Mesendoderm (in vitro differentiated cells): ENCODE measurements at places on chromosomes 12 and 14.

- DNase-seq, result no peak
These were observed 151.0 kb downstream of the SRGAP1 start for GRCh38 chr12:63995512-63995911.

GRCh38 chr14:64801800-64802199 lies 77.9 kb downstream of the SPTB start:
- peak; percentile 67 for DNase-seq

GRCh38 chr12:7571257-7571656 lies 67.7 kb upstream of the CD163 start:
- DNase-seq, result no peak

- DNase-seq, result peak; percentile 81
These were observed 154.5 kb downstream of the PHLDA1 start for GRCh38 chr12:75876832-75877762.

GRCh38 chr14:49033131-49033530 lies 553.0 kb downstream of the RPS29 start:
- peak; percentile 13 for DNase-seq

DNA sequence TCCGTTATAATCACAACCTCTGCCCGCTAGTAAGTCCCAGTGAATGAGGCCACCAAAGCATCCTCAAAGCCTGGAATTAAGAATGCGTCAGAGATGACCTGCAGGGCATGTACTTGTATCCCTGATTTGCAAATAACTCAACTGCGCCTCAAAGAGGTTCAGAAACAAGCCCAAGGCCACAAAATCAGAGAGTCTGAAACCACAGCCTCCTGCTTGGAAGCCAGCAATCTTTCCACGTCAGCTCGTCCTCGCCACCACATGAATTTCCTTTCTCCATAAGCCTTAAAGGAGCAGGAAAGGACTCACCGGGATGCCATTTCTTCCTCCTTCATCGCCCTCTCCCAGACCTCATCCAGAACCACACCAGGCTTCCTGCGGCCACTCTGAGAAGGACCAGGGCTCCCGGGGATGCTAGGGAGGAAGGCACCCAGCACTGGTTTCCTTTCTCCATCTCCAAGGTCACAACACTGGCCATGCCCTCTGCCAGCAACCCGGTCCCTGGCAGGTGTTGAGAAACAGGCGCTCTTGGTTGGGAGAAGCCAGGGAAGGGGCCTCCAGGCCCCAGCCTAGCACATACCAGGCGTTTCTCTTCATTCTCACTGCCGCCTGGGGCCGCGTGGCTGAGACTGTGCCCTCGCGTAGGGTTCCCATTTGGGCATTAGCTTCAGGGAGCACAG lies 191.2 kb upstream of the DIO3 start:
- DNase-seq, result no peak

GRCh38 chr14:63848890-63849289 lies 3.9 kb upstream of the SYNE2 start:
- no peak for DNase-seq

DNA sequence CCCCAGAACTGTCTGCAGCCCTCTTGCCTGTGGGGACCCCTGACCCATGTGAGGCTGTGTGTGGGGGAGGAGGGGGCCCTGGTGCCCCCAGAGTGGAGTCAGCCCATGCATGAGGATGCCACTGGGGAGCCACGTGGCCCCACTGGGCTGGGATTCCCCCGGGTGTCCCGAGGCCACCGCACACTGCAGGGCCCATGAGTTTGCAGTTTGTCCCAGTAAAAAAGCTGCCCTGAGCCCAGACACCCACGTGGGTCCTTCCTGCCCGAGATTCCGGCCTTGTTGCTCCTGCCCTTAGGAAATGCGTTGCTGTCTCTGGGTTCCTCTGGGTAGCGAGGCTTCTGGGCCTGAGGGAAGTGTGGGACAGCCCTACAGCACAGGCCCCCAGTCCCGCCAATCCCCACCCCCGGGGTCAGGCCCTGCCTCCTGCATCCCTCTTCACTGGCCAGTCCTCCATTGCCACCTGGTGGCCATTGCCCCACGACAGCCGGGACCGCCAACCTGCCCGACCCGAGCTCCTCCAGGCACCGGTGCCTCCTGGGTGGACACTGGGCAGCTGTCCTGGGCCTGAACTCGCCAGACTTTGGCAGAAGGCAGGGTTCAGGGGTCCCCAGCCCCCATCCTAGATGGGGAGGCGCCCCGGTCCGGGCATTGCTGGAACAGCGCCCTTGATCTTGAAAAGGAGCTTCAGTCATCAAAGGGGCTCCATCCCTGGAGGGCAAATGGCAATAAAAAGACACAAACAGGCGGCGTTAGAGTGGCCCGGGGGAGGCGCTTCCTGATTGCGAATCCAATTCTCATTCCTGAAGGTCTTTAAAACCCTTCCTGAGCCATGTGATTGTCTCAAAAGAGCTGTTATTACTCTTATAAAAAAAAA lies 15.6 kb upstream of the C14orf180 start:
- DNase-seq, result peak; percentile 88

- DNase-seq, result no peak
These were observed 540 bp downstream of the PAX9 start for GRCh38 chr14:36662258-36662542.

DNA sequence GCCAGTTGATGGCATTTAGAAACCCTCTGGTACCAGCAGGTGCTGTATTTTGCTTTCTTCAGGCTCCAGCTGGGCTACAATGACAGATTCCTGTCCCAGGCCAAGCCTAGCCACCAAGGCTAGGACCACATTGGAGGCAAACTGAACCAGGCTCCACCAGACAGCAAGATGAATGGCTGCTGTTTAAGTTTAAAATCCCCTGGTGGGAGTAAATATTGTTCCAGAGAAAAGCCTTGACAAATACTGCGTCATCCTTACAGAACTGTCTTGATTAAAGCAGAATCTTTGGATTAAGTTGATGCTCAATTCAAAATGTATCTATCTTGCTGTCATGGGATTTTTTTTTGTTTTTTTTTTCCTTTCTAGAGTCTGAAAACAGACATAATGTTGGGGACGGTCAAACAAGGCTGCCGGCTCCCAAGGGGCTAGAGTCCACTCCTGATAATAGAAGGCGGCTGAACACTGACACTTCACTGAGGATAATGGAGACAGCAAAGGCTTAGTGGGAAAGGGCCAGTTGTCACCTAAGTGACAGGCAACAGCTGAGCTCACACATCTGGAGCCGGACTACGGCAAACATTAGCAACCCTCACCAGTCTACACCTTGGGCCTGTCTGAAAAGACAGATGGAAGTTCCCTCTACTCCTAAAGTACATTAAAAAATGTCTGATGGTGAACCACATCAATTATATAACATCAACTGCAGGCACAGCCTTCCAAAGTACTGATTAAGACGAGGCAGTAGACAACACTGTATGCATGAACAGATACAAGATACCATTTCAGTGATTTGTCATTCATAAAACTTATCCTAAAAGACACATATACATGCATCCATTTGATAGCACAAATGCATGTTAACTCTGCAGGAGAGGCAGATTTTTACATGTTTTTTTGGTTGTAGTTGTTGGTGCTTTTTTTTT lies 1.7 kb downstream of the PRICKLE1 start:
- DNase-seq, result no peak

GRCh38 chr12:80086025-80086424 lies 13.3 kb upstream of the OTOGL start:
- peak; percentile 11 for DNase-seq

- no peak for DNase-seq
These were observed 1.2 kb upstream of the GLIPR1L2 start for GRCh38 chr12:75389706-75390105.

DNA sequence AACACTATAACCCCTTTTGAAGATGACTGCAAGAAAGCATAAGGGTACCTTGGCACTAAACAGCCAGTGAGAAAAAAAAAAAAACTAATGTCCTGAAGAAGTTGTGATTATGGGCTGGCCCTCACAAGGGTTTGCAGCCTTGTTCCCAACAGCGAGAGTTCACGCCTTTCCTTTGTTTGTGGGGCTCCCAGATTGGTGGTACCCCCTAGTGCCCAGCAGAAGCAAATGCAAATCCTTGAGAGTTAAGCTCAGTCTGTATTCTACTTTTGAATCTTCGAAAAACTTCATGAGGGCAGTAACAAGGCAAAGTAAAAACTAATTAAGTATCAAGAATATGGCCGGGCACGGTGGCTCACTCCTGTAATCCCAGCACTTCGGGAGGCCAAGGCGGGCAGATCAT lies 238.9 kb upstream of the LMO3 start:
- DNase-seq, result peak; percentile 65

DNA sequence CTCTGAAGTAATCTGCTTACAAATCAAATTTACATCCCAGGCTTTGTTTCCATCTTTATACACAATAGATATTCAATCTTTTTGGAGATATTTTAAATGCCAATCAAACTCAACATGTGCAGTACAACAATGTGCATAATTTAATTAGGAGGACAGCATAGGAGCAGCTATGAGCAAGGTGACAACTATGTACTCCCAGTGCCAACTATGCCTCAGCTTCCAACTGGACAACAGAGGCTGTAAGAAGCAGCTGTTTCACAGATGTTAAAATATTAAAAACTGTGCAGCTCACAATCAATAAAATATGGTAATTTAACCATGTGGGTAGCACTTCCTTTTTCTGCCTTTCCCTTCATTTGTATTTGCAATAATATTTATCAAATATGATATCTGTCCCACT lies 99.9 kb downstream of the ST8SIA1 start:
- no peak for DNase-seq

DNA sequence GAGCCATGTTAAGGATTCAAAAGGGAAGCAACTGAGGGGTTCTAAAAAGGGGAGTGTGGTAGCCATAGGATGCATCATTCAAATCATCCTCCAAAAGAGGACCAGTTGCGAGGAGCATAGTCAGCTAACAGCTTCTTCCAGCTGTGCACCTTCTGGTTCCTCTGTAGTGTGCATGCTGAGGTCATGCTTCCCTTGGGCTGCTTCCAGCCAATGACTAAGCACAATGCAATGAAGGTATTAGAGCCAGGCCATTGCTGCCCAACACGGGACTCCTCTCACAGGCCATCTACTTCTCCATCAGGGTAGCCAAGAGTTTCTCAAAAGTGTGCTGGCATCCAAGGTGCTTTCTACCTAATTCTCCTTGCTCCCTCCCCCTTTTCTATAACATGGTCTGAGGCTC lies 69.2 kb upstream of the ARID2 start:
- no peak for DNase-seq

GRCh38 chr14:98375566-98375965 lies 896.4 kb downstream of the BCL11B start:
- DNase-seq, result no peak

DNA sequence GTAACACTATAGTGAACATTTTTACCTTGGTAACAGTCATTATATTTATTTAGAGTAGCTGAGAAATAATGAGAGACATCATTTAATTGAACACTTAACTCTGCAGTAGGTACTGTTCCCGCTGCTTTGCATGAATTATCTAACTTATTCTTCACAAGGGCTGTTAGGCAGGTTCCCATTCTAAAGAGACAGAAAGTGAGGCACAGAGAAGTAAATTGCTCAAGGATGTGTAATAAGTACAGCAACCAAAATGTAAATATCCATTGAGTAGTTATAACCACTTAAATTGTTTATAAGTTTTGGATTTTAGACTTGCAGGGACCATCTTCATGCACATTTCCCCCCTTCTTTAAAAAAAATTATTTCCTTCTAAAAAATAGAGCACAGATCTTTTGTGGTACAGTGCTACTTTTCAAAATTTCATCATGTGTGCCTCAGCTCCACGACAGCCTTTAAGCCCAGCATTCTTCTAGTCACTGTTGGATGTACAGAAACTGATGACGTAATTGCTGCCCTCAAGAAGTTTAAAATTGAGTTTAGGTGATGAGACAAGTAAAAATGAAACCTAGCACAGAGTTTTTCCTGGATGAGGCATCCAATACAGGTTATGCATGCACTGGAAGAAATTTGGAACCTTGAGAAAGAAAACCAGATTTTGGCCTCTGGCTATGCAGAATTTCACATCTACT lies 6.0 kb upstream of the MANSC4 start:
- DNase-seq, result peak; percentile 19

- no peak for DNase-seq
These were observed 58.2 kb downstream of the BEGAIN start for GRCh38 chr14:100528962-100529560.

DNA sequence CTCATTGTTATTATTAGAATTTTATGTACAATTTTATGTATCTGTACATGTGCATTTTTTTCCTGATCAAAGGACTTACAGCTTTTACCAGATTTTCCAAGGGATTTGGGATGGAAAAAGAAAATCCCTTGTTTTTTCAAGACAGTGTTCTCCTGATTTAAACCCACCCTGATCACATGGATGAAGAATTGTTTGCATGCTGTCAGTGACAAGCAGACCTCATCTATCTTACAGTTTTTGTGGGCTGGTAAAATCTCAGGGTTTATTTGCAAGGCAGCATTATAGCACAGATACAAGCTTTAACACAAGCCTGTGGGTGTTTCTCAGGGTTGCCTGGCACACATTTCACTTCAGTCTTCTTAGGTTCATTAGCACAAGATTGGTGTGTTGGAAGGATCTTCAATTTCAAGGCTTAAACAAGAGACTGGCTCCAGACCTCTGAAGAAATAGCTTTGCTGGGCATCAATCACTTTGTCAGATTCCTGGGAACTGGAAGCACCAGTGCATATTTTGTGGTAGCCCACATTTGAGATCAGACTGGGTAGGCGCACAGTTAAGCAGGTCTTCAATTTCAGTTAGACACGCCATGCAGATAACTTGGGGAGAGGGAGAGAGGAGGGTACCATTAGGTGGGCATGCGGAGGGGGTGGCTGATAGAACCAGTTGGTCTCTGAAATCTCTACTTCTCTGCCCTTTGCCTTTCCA lies 118.0 kb downstream of the TBX5 start:
- DNase-seq, result no peak

- DNase-seq, result no peak
These were observed 362.2 kb downstream of the CACNA1C start for GRCh38 chr12:2414810-2415567.

DNA sequence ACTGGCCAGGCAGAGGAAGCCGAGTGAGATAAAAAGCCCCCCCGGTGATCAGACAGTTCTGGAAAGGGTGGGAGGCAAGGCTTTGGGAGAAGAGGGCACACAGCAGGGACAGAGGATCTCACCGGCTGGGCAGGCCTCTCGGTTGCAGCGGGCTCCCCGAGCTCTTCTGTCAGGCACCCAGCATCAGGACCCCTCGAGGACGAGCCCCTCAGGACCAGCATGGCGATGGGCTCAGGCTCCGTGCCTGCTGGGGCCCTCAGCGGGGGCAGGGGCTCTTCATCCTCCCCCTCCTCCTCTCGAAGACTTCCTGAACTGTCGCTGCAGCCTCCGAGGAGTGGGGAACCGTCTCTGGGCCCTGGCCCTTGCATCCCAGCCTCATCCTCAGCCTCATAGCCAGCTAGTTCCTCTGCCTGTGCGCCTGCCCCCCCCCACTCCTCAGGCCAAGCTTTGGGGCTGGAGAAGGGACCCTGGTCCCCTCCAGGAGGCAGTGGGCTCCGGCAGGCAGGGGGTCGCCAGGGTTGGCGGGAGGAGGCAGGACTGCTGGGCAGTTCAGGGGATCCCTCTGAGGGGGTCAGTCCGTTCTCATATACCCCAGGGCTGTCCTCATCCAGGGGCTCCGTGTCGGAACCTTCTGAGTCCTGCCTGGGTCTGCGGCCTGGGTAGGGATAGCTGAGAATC lies 3.4 kb upstream of the AP1G2 start:
- no peak for DNase-seq

DNA sequence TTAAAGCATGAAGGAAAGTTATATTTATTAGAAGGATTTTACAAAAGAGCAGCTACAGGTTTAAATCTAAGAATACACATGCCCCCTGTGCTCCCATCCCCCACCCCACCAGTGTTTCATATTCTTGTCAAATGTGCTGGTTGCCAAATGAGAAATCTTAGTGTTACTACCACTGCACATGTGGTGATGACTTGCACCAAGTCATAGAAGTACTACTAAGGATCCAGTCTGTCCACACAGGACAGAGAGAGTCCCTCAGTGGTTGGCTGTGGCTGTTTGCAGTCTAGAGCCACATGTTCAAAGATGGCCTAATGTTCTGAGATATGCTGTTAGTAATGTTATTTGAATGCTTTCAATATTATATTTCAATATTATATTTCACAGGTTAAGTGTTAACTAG lies 268.8 kb downstream of the ADAMTS20 start:
- DNase-seq, result no peak
